Stimulated activated CD4-positive, alpha-beta T cell treated with anti-CD3 and anti-CD28 coated beads, Interleukin-1b, Interleukin-23, amount 100 ng/mL, for 1 hour (primary cell): ENCODE measurements at places on chromosomes 3 and 15.

DNA sequence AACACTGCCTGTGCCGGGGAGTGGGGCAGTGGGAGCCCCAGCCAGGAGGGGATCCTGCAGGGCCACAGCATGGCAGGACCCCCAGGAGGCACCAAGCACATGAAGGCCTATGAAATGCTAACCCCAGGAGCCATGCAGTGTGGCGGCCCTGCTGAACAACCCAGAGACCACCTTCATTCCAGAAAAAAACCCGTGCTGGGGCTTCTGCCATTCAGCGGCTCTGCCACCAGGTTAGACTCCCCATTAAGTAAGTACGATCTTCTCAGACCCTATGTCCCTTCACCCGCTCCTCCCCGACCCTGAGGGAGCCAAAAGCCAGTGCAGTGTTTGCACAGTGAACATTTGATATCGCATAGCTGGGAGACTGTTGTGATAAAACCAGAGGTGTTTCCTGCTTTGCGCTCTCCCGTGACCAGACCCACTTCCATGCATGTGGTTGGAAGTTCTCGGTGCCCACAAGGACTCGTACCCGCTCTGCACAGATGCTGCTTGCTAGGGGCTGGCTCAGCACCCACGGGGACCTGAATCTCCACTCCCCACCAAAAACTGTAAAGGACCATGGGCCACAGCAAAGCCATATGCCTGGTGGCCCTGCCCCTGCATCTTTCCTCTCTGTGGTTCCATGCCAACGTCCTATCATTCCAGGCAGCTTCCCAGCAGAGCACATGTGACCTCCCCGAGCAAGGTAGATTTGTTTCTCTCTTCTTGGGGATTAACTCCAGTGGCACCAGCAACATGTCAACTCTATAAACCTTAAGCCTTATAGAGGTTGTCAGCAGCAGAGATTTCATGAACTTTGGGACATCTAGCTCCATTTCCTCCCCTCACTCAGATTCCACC is 5.3 kb downstream of the PLA2G4D start:
- no peak for DNase-seq

DNA sequence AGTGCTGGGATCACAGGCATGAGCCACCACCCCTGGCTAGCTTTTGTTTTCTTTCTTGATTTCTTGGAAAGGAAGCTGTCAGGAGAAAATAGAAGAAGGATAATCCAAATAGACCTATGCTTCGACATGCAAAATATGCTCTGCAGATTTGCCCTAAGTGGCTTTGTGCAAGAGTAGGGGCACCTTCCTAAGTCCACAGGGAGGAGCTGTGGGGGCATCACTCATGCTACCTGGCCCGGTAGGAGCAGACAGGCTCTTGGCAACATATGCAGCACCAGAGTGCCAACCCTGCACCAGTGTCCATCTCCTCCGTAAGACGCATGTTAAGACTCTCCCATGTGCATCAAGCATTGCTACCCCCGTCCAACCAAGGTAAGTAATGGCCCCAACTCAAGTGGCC is 190.7 kb upstream of the UBE2E1 start:
- DNase-seq = no peak

- no peak for DNase-seq
Measured at GRCh38 chr3:125045965-125046364, 9.8 kb downstream of the HEG1 start.

- no peak for DNase-seq
Measured at GRCh38 chr3:128068156-128068620, 16.0 kb downstream of the SEC61A1 start.

DNA sequence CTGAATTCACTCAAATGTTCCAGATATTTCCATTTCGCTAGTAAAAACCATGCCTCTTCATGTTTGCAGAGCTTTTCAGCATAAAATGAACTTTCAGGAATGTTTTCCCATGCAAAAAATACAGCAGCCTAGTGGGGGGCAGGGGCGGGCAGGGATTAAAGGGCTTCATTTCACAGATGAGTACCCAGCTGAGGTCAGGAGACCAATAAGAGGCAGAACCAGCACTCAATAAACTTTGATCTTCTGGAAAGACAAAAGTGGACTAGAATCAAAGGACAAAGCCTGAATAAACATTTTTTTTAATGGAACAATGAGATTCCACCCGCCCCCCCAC is 8.0 kb downstream of the KLHL25 start:
- no peak for DNase-seq

- DNase-seq = no peak
Measured at GRCh38 chr3:65070968-65071367, 383.2 kb upstream of the ADAMTS9 start.

- DNase-seq = no peak
Measured at GRCh38 chr3:194974468-194975135, 288.9 kb downstream of the FAM43A start.

GRCh38 chr3:37155782-37156181 is 18.6 kb downstream of the LRRFIP2 start:
- no peak for DNase-seq

- no peak for DNase-seq
Measured at GRCh38 chr15:29765234-29765841, 56.9 kb downstream of the TJP1 start.

- DNase-seq = no peak
Measured at GRCh38 chr15:86165265-86166211, 85.9 kb downstream of the AGBL1 start.

GRCh38 chr3:31472479-31473390 is 60.0 kb upstream of the STT3B start:
- DNase-seq = no peak

- peak; percentile 59 for DNase-seq
Measured at GRCh38 chr3:48656061-48656840, 6.4 kb downstream of the CELSR3 start.

GRCh38 chr3:72595376-72595775 is 252.9 kb downstream of the SHQ1 start:
- DNase-seq = no peak

DNA sequence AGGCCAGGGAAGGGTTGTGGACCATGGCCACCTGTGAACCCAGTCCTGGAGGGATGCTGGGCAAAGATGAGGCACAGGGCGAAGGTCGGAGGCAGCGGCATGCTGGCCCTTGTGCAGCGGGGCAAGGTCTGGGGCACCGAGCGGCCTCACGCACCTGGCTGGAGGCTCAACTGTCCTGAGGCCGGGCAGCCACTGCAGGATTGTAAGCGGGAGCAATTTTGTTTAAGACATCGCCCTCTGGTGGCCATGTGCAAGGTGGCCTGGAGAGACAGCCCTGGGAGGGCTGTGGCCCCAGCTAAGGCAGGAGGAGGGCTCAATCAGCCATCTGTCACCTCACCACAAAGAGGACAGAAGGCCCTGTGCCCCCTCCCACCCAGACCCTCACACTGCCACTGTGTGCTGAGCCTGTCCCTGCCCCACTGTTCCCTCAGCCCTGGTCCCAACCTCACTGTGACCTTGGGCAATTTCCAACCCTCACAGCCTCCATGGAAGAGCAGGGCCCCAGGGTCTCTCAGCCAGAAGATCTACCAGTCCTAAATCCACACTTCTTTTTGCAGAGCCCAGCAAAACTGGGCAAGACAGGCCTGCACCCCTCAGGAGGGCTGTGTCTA is 46.2 kb downstream of the TPRA1 start:
- DNase-seq = peak; percentile 10

GRCh38 chr3:56930706-56931105 is 129.0 kb upstream of the ARHGEF3 start:
- DNase-seq = no peak

DNA sequence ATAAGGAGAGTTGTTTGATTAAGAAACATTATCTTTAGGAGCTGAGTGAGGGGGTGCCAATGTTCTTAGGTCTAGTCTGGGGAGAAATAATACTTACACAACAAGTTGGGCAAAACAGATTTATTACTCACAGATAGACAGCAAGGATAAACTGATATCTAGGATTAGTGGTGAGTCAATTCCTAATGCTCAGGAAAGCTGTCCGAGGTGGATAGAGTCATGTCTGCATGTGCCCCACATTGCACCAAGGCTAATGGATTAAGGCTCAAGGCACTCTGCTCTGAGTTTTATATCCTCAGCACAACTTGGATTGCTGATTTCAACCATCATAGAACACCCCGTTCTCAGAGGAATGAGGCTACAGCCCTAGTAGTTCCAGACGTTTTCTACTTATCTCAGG is 1042.3 kb downstream of the OTOL1 start:
- DNase-seq = no peak

GRCh38 chr3:78260388-78260787 is 1220.5 kb downstream of the ROBO2 start:
- DNase-seq = no peak

DNA sequence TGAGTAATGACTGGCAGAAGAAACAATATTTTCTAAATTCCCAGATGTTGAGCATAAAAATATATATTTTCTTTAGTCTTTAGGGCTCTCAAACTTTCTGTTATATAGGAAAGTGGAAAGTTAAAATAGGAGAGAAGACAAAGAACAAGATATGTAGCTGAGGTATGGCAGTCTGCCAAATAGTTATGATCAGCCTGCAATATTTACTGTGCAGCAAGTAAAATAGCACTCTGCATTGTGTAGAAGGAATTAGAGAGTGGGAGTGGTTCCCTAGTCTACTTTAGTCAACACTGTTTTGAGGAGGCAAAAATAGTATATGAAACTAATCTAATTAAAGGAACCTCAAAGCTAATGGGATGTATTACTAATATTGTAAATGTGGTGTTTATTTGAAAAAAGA is 978.1 kb upstream of the ALCAM start:
- DNase-seq = no peak

DNA sequence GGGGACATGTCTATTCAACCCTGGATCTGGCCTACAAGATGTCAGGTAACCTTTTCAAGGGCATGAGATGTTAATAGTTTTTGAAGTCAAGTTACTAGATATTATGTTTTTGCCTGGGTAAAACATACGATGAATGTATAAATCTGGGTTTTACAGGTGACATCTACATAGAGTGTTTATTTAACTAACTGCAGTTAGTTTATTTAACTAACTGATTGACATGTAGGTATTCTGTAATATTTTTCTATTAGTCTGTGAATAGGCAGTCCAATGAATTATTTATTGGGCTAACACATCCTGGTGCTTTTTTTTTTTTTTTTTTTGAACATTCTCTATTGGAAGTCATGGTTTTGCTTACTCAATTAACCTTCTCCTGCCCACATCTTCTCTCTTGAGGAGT is 38.7 kb upstream of the TNIK start:
- no peak for DNase-seq

DNA sequence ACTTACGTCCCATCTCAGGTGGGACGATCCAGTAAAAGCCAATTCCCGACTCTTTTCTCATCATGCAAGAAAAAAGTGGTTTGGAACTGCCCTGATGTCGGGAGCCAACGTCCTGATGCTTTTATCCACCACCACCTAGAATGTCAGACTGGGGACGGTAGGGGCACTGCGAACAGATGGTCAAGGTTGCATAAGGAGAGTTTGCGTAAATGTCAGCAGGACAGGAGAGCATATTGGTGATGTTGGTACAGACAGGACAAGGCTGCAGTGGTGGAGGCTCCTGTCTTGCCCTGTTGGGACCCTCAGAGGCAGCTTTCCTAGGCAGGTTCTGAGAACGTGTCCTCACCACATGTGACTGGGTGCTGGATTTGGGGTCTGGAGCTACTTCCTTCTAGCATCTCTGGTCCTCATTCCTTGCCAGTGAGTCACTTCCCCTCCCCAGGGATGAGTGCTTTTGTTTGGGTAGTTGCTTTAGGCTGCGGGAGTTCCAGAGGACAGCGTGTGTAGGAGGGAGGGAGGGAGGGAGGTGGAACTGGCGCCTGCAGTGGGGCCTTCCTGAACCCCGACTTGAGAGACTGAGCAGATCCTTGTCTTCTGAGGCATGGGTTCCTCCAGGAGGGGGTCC is 21.0 kb downstream of the THSD4 start:
- no peak for DNase-seq

DNA sequence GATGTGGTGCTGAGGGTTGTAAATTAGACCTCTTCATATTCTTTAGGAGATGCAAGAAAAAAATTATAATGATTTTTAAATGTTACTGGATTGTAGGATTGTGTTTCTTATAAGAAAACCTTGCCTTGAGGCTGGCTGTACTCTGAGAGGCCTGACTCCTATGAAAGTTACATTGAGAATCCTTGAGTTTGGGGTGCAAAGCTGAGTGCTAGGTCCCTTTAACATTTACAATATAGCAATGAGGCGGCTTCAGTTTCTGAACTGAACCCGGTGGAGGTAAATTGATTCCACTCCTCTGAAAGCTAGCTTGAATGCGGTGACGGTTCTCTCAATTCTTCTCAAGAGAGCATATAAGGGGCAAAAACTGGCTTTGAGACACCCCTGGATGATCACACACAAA is at the start of gene TMPRSS7:
Gene TMPRSS7, plus strand, starts transcription at position 301 of the 400 bp plus-strand sequence. CDS start 110 bp downstream, outside the sequence.
- DNase-seq = no peak

DNA sequence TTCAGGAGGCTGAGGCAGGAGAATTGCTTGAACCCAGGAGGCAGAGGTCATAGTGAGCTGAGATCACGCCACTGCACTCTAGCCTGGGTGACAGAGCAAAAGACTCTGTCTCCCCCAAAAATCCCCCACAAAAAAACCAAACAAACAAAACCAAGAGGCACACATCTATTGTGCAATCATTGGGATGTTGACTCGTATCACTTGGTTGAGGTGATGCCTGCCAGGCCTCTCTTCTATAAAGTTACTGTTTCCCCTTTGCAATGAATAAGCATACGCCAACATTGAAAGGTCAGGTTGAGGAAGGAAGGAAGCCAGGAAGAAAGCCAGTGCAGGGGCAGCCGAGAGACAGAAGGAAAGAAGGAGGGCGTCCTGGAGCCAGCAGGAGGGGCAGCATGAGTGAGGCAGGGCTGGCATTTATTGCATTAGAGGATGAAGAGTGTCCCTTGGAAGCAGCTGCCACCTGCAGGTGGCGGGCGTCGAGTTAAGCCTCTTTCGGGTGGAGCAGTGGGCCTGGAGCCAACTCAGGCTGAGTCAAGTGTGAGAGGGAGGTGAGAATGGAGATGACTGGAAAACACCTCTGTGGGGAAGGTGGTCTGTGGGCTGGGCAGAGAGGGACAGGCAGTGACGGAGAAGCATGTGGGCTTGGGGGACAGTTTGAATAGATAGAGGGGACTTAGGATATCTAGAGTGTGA is 8.3 kb upstream of the CSPG4 start:
- DNase-seq = no peak

- no peak for DNase-seq
Measured at GRCh38 chr15:64112073-64112772, 16.4 kb downstream of the SNX1 start.

DNA sequence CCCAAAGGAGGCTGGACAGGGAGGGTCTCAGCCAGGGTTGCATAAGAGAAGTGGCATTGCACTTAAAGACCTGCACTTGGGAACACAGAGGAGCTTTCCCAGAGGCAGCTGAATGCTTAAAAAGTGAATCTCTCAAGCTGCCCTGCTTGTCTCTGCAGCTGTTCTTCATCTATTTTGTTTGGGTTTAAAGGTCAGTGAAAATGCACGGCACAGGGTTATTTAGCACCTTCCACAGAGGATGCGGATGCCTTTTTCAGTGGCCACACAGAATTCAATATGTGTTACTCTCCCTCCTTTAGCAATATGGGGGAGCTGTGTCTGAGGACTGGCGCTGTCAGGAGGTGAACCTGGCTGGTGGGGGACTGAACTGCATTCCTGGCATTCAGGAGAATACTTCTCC is 22.7 kb upstream of the CTNNB1 start:
- DNase-seq = no peak

DNA sequence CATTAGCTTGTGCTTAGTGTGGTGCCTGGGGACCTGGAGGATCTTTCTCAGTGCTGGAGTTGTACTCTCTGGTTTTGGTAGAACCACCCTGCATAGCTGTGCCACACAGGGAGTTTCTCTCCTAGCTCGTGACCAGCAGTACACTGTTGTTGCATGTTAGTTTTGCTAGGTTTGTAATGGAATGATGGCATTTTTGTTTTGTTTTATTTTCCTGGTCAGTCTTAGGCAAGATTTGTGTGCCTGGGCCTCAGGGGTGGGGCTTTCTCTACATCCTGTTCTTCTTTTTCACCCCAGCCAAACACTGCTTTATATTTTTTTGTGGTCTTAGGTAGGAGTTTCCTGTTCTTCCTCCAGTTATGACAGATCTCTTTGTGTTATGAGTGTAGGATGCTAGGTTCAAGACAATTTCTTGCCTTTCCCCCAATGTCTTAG is 534.5 kb upstream of the KCNMB2 start:
- DNase-seq = no peak
